ENCODE measurements at places on chromosomes 2 and 18.

DNA sequence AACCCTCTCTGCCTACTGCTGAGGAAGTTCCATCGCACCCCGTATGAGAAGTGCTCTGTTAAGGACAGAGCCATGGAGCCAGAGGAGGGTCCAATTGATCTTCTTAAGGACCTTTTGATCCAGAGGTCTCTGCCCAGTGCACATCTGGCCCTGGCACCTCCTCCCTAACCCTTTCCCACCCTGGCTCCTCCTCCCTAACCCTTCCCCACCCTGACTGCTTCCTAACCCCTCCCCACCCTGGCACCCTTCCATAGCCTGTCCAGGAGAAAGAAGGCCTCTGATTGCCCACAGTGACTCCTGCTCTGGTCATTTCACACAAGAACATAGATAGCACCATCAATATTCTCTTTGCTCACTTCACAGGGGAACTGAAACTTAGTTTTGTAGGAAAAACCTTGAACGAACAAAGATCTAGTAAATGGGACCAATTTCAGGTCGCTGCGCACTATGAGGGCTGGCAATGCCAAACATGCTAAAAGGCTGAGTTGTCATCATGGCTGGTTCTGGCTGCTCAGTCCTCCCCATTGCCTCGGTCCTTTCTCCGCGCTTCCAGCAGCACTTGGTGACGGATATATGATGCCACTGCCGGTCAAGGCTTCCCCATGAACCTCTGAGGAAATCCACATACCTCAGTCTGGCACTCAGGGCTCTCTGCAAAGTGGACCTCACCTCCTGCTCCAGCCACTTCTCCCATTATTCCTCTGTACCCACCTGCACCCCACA, 49.2 kb downstream of the PKDCC start:
- no peak for DNase-seq

DNA sequence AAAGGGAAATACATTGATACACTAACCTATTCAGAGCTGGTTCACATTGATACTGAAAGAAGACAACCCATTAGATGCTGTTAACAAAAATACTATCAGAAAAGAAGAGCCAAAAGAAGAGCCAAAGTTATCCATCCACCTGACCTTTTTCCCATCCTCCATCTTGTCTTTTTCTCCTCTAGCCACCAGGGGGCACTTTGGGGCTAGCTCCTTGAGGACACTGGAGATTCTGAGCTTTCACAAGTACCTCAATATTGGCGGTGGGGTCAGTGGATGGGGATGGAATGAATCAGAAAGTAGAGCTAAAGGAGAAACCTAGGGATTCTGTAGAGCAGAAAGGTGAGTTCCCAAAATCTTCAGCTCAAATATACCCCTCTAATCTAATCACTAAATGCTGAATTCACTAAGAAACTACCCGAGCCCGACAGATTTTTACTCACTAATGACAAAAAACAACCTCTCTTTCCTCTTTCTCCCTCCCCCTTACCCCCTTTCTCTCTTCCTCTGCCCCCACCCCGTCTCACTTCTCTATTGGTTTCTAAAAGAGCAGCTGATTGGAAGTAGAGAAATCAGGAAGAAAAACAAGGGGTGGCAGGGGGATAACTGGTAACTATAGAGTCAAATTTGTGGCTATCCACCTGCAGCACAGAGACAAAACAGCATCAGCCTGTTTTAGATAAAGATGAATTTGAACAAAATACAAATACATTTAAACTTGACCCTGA, 203.3 kb downstream of the TCF4 start:
- DNase-seq: peak; percentile 62

- no peak for DNase-seq
Observed at GRCh38 chr2:38108907-38109731, 33.2 kb upstream of the CYP1B1 start.

GRCh38 chr2:108967757-108968156, 21.3 kb downstream of the EDAR start:
- DNase-seq: no peak

GRCh38 chr2:172612051-172612450, 56.2 kb downstream of the PDK1 start:
- DNase-seq: no peak

DNA sequence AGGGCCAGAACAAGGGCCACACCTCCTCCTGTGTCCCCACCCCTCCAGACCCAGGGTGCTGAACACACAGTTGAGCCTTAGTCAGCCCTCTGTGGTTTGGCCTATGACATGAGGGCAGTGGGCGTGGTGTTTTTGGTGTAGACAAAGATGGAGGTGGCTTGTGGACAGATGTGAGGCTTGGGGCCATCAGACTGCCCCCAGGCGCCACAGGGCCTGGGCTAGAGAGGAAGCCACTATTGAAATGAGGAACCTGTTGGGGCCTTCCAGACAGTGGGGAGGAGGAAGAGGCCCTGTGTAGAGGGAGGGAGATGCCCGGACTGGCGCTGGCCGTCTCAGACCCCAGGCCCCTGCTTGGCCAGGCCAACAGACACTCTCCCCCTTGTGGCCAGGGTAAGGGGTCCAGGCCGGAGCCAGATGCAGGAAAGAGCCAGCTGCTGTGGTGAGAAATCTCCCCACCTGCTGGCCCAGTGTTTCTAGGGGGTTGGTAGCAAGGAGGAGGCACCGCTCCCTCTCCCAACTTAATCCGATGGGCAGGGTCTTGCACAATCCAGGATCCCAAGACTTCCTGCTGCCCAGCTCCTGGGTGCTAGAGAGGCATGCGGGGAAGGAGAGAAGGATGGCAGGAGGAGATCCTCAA, 53.8 kb downstream of the SMAD7 start:
- no peak for DNase-seq

DNA sequence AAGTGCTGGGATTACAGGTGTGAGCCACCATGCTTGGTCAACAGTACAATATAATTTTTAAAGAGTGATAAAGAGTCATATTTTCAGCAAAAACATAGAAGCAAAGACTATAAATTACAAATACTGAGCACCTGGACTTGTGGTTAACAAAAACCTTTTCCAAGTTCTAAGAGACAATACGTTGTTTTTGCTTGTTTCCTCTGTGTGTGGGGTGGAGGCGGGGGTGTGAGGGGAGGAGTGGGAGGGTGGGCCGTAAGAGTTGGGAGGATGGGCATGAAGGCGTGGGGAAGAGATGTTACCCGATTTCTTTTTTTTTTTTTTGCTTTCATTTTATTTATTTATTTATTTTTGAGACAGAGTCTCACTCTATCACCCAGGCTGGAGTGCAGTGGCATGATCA, 78.0 kb upstream of the WIPF1 start:
- DNase-seq: no peak

DNA sequence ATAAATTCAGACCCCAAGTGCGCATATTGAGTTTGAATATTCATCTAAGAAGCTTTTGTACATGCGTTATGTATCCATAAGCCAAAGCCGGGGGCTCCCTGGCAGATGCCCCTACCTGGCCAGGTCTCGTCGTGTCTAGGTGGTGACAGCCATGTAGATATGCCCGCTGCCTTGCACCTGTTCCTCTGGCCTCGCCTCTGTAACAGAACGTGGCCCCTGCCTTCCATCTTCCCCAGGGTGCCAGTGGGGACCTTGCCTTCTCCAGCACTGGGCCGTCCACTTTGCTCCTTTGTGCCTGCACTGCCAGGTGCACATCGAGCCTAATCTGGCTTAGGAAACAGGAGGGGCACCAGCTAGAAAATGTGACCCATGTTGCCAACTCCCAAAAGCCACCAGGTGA, 198.2 kb downstream of the AGAP1 start:
- no peak for DNase-seq

GRCh38 chr2:225462945-225463344, 63.4 kb downstream of the NYAP2 start:
- DNase-seq: peak; percentile 7

- no peak for DNase-seq
Observed at GRCh38 chr2:159098361-159098760, 129.9 kb downstream of the TANC1 start.

DNA sequence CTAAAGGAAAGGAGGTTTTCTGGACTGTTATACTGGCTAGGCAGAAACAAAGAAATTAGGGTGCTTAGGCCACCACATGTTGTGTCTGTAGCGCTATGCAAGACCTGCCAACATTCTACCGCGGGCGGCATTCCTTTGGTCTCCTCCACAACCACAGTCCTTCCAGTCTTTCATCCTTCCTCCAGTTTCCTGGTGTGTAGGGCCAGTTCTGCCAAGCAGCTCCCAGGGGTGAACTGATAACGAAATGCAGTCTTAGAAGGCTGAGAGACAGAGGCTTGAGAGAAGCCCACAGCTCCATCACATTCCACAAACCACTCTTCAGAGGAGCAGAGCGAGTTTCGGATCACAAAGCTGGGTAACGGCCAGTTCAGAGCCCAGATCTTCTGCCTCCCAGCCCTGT, 19.5 kb upstream of the CXXC1 start:
- peak; percentile 61 for DNase-seq

DNA sequence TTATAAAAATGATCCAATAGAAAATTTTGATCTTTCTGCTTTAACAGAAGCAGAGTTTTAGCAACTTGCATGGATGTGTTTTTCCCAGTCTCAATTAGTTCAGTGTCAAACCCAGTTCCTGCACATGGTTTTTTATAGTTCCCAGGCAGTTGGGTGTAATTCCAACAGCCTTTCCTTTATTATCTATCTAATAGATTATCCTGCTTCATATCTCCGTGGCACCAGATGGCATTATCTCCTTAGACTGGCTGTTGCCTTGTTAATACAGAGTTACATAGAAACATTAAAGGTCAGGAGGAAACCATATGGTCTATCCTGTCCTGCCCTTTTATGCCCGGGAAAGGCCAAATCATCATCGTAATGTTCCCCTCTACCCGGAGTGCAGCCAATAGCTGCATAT, 400.9 kb upstream of the SMIM21 start:
- no peak for DNase-seq

GRCh38 chr2:105183555-105184323, 57.8 kb upstream of the GPR45 start:
- no peak for DNase-seq

DNA sequence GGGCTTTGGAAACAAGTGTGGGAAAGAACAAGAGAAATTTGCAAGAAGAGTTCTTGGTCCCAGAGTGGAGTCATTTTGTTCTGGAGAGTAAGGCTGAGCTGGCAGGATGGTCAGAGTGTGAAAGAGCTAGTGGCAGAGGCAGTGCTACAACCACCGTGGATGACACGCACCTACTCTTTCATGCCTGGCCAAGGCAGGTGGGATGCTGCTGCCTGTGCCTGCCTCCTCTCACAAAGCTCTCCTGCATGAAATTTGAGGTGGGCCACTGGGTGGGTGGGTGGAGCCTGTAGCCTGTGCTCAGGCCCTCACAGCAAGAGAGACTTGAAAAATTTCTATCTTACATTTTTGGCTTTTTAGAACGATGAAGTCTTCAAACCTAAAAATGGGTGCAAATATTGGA, 9.4 kb upstream of the INO80C start:
- no peak for DNase-seq

- no peak for DNase-seq
Observed at GRCh38 chr2:134815741-134816140, 22.7 kb upstream of the ACMSD start.

GRCh38 chr18:39945076-39945475, 2010.0 kb upstream of the PIK3C3 start:
- no peak for DNase-seq

GRCh38 chr2:184053326-184053725, 545.0 kb upstream of the ZNF804A start:
- no peak for DNase-seq

- peak; percentile 99 for DNase-seq
Observed at GRCh38 chr2:37711308-37711731, 39.9 kb upstream of the CDC42EP3 start.

DNA sequence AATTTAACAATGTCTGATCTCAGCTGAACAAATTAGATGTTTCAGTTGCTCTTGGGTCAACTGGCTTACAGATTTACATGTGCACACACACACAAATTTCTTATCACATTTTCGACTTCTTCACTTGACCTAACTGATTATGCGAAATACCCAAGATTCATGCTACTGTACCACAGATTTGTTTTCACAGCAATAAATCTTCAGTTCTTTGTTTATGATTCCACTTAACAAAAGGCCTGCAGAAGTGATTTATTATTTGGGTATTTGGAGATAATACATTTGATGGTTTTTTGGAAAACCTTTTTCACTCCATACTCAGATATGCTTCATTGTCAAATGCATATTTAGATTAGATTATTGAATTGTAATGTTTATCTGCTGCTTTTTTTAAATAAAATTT, 129.0 kb downstream of the GALNT1 start:
- DNase-seq: no peak

DNA sequence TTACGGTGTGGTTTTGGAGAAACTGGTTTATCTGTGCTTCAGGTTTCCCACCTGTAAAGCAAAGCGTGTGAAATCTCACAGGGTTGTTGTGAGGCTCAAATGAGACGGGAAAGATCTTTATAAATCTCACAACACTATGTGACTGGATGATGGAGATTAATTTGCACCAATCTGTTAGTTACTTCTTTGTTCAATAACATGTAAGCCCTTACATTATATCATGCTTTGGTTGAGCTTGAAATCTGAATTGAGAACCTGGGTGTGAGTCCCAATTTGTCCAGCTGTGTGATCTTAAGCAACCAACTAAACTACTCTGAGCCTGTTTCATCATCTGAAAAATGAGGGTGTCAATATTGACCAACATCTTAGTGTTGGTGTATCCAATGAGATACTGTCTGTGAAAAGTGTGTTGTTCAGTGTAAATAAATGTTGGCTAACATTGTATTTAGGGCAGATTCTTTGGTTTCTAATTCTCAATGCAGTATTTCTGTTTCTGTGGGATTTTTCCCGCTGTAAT, 741 bp upstream of the GCKR start:
- no peak for DNase-seq

DNA sequence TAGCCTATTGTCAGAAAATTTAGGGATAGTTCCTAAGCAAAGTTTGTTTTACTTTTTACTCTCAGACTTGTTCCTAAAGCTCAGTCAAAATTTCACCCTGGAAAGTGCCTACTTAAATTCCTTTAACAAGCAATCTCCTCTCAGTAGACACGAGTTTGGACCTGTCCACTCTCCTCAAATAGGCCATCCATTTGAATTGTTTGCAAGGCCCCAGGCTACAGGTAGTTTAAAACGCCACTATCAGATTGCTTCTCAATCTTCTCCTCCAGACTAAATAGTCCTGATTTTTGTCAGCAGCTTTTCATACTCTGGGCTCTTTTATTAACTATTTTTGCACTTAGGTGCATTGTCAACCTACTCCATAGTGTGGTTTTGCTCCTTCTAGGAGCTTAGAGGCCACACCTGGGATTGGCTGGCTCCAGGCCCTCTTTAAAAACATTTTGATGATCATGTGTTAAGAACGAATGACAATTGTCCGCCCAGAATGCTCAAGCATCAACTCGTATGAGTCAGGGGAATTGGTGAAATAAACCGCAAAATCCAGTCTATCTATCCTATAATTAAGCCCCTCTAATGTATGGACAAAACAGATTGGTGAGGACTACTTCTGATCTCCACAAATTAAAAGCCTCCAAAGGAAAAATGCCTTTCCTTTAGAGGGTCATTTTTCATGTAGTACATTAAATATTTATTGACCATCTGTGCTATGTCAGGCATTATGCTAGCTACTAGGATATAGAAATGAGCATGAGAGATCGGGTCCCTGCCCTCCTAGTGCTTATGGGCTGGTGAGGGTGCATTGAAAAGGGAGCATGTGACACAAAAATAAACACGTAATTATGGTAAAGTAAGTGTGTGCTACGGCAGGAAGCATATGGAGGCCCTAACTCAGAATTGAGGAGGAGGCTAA, 333.8 kb upstream of the TNP1 start:
- DNase-seq: no peak

All from fibroblast of skin of scalp (primary cell).